Spleen (tissue), 13 donors: ENCODE measurements at places on chromosomes 3 and 15. TPM values are rescaled to one million over a fixed set of nuclear protein-coding genes. Genes with fewer than 3 reads are reported as not detected.

Gene SLCO2A1
- 20.2 TPM for total RNA-seq

Gene P2RY14
- 1.9 TPM for total RNA-seq

Gene LPCAT4
- 42.0 TPM for total RNA-seq

Gene ISL2
- total RNA-seq: 0.37 TPM

Gene MYL3
- total RNA-seq: 3.7 TPM

Gene TEX55
- total RNA-seq: not detected

Gene FETUB
- not detected for total RNA-seq

Gene DGKG
- total RNA-seq: 7.7 TPM

Gene LRRIQ4
- not detected for total RNA-seq

Gene XIRP1
- total RNA-seq: not detected

Gene CHRM5
- total RNA-seq: not detected

Gene CCDC54
- total RNA-seq: not detected

Gene NBEAL2
- total RNA-seq: 162 TPM

Gene VEPH1
- total RNA-seq: 2.4 TPM

Gene ITIH3
- total RNA-seq: 45.0 TPM

Gene NR1I2
- 1.1 TPM for total RNA-seq

Gene RASSF1
- total RNA-seq: 48.3 TPM

Gene CTXN2
- not detected for total RNA-seq

Gene MYO5C
- 20.7 TPM for total RNA-seq

Gene SENP8
- total RNA-seq: 1.4 TPM

Gene HERC2
- 67.9 TPM for total RNA-seq

Gene ZNF662
- total RNA-seq: 4.5 TPM

Gene ANKRD34C
- not detected for total RNA-seq

Gene NPAP1
- 0.09 TPM for total RNA-seq

Gene RAB6B
- 10.0 TPM for total RNA-seq

Gene HES1
- total RNA-seq: 59.6 TPM

Gene XYLB
- total RNA-seq: 12.3 TPM

Gene TRIM42
- total RNA-seq: not detected

Gene HTR3E
- not detected for total RNA-seq

Gene CIDEC
- total RNA-seq: not detected

Gene PTX3
- total RNA-seq: 8.1 TPM

Gene CSPG5
- total RNA-seq: not detected

Gene CHRNA5
- 2.2 TPM for total RNA-seq

Gene STRA6
- total RNA-seq: 1.3 TPM

Gene FSTL1
- 94.6 TPM for total RNA-seq

Gene ZNF609
- 55.5 TPM for total RNA-seq

Gene GPR156
- total RNA-seq: not detected

Gene OIP5
- total RNA-seq: 6.0 TPM
